Activated CD4-positive, alpha-beta T cell treated with anti-CD3 and anti-CD28 coated beads for 48 hours (primary cell): ENCODE measurements at places on chromosomes 12 and 14.
A peak's percentile ranks its signal among the peaks of the same experiment; 100 is the strongest.

- no peak for DNase-seq
These were observed 700.2 kb downstream of the DIO2 start for GRCh38 chr14:79511146-79511545.

- no peak for DNase-seq
These were observed 250.9 kb upstream of the FOXN3 start for GRCh38 chr14:89667983-89668382.

- DNase-seq: peak; percentile 58
These were observed 18.9 kb downstream of the RFC5 start for GRCh38 chr12:118035190-118036041.

- DNase-seq: no peak
These were observed 101.0 kb upstream of the PRMT8 start for GRCh38 chr12:3389986-3390385.

GRCh38 chr14:21656980-21657379, 3.3 kb downstream of the OR4E2 start:
- no peak for DNase-seq

DNA sequence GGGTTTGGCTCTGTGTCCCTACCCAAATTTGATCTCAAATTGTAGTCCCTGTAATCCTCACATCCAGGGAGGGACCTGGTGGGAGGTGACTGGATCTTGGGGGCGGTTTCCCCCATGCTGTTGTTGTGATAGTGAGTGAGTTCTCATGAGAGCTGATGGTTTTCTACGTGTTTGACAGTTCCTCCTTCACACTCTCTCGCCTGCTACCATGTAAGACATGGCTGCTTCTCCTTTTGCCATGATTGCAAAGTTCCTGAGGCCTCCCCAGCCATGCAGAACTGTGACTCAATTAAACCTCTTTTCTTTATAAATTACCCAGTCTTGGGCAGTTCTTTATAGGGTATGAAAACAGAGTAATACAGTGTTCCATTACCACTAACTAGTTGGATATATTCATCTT, 10.3 kb upstream of the LRRC23 start:
- no peak for DNase-seq

DNA sequence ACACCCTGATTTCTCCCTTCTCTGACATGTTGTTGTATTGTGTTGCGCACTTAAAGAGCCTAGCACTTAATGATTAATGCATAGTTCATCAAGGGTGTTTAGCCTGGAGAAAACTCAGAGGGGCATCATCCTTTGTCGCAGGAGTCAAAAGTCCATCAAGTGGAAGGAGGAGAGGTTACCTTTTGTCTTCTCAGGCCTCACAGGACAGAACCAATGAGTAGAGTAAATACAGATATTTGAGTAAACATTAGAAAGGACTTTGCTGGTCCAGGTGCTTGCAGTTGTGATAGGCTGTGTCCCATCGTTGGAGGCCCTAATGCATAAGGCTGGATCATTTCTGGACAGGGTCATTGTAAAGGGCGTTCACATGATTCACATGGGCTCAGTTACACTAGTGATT, 430.9 kb downstream of the PCNX1 start:
- no peak for DNase-seq
